Activated CD4-positive, alpha-beta T cell treated with anti-CD3 and anti-CD28 coated beads, Interleukin-2, amount 50 U/mL, for 24 hours (primary cell): ENCODE measurements at places on chromosomes 12 and 14.

- DNase-seq = no peak
Observed at GRCh38 chr14:22526218-22526617, 62.8 kb downstream of the DAD1 start.

GRCh38 chr14:85695300-85695699, 165.4 kb downstream of the FLRT2 start:
- DNase-seq = no peak

GRCh38 chr12:26204612-26205289, 9.4 kb downstream of the SSPN start:
- no peak for DNase-seq

DNA sequence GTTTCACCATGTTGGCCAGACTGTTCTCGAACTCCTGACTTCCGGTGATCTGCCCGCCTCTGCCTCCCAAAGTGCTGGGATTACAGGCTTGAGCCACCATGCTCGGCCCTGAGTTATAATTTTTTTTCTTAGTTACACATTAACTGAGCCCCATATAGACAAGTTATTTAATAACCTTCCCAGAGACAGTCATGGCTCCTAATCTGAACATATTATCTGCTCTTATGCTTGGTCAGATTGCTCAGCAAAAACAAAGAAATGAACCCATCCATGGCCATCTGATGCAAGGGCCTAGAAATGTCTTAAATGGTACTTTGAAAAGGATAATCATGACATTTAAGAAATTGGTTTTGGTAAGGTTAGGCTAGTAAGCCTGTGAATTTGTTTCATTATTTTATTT, 13.0 kb downstream of the SAMD15 start:
- no peak for DNase-seq

DNA sequence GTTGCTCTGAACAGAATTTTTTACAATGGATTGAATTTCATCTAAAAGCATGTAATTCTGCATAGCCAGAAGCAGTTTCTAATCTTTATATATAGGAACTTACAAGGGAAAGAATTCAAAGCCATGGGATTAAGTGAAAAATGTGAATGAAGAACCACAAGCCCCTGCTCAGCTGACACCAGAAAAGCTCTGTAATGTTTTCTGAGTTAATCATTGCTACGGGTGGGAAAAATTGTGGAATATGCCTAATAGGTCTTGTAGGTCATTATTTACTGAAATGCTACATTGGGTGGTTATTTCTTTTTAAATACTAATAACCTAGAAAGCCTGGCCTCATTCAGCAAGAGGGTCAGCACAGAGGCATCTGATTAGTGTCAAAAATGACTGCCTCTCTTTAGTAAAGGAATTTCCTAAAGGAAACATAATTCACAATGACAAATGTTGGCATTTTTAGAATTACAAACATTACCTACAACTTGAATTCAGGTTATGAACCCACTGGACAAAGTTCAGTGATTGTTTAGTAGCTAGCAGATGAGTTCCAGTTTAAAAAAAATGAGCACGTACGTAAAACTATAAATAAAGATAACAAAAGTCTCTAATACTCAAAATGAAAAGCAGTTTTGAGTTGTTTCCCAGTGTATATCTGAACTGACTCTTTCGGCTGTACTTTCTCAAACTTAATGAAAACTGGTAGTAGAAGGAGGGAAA, 75.3 kb downstream of the BMP4 start:
- DNase-seq = no peak

DNA sequence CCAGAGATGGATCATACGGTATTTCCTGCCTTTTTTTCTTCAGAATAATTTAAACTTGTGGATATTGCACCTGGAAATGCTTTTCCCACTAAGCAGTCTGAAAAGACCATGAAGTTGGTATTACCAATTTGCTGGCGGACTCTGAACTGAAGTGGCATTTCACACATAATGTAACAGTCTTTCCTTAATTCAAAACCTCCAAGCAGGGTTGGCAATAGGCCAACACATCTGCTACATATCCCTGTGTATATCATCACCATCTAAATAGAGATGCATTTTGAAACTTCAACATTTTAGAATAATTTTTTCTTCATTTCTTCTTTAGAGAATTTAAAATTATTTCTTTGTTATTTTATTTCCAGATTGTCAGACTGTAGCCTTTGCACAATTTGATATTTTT, 100.5 kb downstream of the TSPAN8 start:
- DNase-seq = no peak

GRCh38 chr12:92600052-92600451, 102.7 kb upstream of the PLEKHG7 start:
- DNase-seq = no peak

DNA sequence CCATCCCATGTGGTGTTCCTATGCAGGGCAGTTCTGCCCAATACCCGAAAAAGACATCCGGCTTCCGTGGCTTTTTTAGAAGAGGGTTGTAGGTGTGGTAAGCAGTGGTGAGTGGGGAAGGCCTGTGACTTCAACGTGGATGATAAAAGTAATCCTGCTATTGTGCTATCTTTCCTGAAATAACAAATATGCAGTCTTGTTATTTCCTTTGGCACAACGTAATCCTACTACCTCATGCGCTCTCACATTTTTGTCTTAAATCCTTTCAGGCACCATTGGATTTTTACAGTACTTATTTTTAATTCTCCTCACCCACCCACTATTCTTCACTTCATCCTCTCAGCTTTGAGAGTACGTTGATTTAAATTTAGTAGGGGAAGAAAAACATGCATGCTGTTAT, 96.8 kb downstream of the IPO8 start:
- DNase-seq = no peak

- DNase-seq = no peak
Observed at GRCh38 chr14:72457641-72458040, 436.3 kb downstream of the DPF3 start.

- no peak for DNase-seq
Observed at GRCh38 chr12:51188359-51189051, 15.6 kb upstream of the TFCP2 start.

DNA sequence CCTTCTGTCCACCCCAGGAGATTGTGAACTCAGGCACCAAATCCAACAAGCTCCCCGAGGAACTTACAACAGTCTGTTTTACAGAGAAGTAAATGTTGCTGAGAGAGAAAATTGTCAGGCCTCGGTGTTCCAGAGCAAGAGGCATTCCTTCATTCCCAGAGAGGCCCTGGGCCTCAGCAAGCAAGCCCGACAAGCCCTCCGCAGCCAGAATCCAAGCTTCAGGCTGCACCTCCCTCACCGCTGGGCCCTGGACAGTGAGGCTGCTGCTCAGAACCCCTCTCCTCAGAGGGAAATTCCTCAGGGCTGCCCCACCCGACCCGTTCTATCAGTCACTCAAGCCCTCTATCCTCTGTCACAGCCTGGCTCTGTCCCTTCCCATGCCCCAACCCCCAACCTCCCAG, 56.4 kb downstream of the ZFP36L1 start:
- no peak for DNase-seq

DNA sequence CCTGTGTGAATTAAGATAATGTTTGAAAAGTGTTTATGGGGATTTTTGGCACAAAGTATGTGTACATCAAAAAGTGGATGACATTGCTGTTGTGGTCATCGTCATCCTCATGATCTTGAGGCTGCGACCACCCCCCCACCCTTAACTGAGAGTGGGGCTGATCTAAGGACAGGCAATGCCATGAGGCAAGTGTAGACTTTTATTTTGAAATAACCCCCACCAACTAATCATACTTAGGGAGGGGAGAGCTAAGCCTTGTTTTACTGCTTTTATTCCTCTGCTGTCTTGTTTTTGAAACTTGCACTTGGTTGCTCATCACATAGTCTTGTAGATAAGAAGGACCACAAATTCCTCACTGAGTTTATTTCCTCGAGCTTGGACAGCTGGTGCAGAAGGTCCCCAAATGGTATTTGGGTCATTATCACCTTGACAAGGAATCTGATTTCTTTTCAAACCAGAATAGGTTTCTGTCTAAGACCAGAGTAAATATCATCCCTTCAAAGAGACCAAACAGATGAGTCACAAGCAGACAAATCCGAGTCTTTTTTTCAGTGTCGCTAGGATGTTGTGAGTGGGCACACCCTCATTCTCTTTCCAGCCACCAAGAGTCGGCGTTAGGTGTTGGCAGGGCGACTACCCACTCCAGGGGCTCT, 23.9 kb upstream of the SMOC1 start:
- no peak for DNase-seq

- no peak for DNase-seq
Observed at GRCh38 chr14:62691647-62692489, 353.4 kb downstream of the KCNH5 start.

DNA sequence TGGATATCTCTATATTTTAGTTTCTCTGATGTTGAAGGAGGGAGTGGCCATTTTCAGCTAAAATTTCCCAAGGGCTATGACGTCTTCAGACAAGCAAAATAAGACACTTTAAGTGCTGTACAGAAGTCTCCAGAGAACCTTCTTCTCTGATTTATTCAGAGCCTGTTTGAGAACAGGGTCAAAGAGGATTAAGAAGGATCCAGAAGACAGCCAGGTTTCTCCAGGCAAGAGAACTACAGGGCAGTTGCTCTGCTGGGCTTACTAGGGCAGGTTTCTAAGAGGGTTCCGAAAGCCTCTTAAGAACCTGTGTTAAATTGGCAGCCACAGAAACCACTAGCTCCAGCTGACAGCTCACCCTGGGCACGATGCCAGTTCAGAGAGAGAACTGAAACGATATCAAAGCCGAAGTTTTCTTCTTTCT, 1.2 kb downstream of the MGP start:
- DNase-seq = peak; percentile 32

DNA sequence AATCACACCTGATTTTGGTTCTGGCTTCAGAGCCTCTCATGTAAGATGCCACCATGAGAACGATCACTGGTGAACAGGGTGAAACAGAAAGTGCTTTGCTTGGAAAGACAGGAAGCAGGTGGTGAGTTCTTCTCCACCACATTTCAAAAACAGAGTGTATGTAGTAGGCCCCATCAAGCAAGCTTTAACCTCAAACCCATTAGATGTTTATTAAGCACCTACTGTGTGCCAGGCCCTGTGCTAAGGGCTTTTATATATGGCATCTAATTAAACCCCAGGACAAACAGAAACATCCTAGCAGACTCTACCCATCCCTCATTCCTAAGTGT, 47.8 kb upstream of the MED13L start:
- no peak for DNase-seq

GRCh38 chr14:92254786-92255185, 68.2 kb upstream of the SLC24A4 start:
- no peak for DNase-seq

- no peak for DNase-seq
Observed at GRCh38 chr12:93882763-93883162, 205.6 kb downstream of the CRADD start.

- DNase-seq = no peak
Observed at GRCh38 chr12:68011882-68012207, 22.6 kb downstream of the IFNG-AS1 start.

DNA sequence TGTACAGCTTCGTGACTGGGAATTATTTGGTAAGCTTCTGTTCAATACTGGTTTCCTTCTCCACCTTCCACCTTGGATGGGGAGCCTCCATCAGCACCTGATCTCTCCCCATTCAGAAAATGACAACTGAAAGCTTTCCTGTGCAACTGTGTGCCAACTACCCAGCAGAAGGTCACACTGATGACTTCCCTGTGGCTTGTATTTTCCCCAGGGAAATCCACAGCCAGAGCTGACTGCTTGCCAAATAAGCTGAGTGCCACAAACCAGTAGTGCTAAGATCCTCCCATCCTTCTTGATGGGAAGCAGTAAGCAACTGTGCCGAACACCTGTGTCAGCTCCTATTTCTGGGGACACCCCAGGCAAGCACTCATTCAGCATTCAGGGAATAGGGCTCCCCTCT, 257.2 kb upstream of the SOX5 start:
- DNase-seq = no peak

DNA sequence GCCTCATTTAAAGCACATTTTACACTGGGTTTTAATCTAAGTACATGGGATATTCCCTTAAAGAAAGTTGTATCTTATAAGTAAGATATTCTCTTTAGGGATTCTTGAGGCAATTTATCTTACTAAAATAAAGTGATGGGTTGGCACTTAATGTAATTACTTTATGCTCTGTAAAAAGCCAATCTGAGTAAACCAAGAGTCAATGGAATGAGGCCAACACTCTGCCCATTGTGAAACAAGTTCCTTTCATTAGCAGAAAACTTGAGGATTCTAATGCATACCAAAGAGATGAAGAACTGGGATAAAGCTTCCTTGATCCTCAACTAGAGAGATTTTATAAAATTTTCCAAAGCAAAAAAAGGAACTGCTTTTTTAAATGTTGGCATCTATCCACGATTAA, 121.2 kb downstream of the METTL25 start:
- no peak for DNase-seq

DNA sequence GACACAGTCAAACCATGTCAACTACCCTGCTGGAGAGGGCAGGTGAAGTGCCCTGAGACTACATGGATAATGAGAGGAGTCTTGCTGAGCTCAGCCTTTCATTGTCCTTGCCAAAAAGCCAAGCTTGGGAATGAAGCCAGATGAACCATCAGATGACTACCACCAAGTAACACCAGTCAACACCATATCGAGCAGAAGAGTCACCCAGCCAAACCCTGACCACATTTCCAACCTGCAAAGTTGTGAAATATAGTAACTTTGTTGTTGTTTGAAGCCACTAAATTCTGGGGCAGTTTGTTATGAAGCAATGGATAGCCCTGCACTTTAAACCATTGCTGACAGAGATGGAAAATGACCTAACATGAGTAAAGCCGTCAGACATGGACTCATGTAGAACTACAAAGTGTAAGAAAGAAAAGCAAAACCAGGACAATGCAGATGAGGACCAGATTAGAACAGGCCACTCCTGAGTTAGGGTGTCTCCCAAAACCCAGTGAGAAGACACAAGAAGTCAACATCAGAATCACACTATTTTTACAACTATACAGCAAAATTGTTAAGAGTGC, 12.5 kb upstream of the CRADD start:
- DNase-seq = no peak

DNA sequence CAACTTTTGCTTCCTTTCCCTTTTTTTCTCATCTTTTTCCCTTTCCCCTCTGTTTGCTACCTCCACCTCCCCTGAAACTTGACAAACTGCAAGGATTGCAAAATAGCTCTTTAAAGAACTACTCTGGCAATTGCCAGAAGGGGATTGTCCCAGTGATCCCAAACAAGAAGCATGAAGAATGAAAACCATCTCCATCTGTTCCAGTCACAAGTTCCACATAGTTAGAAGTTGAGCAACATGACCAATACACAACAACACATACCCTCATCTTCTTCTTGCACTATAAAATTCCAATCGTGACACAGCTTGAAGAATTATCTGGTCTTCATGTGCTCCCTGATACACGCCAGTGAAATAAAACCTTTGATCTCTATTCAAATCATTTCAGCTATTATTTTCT, 93.7 kb upstream of the USP15 start:
- no peak for DNase-seq

DNA sequence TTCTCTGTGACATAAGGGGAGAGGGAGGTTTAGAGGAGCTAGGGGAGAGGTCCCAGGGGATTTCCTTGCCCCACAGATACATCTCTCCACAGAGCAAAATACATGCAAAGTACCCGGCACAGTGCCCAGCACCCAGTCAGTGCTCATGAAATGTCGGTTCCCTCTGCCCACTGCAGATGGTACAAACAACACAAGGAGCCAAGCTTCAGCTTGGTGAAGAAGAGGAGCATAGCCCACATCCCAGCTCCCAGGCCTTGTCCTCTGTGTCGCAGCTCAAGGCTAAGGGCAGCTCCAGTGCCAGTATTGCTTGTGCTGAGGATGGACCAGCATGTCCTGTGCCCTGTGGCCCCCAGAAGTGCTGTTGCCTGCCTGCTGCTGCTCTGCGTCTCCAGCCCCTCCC, 35.0 kb upstream of the FKBP4 start:
- no peak for DNase-seq

- DNase-seq = no peak
Observed at GRCh38 chr14:99758121-99758821, 34.9 kb upstream of the EML1 start.

- no peak for DNase-seq
Observed at GRCh38 chr12:123998991-123999359, 26.0 kb downstream of the ZNF664 start.
